CMK (cell line): ENCODE measurements at places on chromosomes 5 and 9.

DNA sequence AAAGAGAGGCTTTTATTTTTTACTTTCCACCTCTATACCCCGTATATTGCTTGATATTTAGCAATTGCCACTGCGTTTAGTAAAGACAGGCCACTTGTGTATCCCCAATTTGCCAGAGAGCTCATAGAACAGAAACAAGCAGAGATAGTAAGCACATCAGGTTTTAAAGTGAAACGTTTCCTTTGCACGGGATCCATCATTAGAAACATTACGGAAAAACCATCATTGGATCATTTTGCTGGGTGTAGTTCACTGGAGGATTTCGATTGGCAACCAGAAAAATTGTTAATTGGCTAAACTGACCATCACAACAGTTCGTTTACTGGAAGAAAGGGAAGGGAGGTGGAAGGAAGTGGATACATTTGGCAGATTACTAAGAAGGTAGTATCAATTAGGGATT, 149.4 kb upstream of the STK32A start:
- no peak for DNase-seq

DNA sequence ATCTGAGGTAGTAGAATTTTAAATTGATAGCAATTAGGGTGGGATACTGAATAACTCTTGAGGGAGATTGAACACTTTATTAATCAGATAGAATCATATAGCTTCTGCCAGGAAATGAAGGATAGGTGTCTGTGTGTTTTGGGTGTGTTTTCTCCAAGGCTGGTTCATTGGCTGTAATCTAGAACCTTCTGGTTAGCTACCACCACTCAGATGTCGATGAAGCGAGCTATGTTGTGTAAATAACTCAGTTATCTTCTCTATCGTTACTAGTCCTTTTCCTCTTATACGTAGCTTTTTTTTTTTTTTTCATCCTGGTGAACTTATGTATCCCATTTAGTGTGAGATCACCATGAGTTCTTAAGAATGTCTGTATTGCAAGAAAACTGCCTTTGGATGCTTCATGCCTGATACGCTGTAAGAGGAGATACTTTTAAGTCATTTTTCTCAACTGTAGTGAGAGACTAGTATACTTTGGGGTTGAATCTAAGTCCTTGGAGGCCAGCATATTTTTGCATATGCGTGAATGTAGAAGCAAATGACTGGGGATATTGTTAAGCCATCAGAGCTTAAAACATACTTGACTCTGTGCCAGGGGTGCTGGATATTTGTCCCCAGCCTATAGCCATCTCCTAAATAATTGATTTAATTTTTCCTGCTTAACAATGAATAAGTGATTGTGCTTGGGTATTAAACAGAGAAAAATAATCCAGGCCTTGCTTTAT, 2.1 kb downstream of the TNFAIP8 start:
- DNase-seq, result no peak

DNA sequence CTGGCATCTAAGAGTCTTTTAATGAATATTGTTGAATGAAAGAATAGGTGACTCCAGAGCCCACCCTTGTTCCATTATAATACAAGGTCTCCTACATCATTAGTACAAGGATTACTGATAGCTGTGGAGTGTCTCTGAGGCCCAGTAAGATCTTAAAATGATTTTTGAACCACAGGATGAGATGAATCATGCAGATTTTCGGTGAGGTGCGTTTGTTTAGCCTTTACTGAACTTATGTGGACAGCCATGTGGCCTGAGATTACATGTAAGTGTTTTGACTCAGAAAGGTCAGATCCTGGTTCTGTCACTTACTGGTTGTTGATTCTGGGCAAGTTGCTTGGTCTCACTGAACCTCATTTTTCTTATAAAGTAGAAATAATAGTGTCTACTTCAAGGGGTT, 21.6 kb downstream of the NFX1 start:
- DNase-seq, result no peak

DNA sequence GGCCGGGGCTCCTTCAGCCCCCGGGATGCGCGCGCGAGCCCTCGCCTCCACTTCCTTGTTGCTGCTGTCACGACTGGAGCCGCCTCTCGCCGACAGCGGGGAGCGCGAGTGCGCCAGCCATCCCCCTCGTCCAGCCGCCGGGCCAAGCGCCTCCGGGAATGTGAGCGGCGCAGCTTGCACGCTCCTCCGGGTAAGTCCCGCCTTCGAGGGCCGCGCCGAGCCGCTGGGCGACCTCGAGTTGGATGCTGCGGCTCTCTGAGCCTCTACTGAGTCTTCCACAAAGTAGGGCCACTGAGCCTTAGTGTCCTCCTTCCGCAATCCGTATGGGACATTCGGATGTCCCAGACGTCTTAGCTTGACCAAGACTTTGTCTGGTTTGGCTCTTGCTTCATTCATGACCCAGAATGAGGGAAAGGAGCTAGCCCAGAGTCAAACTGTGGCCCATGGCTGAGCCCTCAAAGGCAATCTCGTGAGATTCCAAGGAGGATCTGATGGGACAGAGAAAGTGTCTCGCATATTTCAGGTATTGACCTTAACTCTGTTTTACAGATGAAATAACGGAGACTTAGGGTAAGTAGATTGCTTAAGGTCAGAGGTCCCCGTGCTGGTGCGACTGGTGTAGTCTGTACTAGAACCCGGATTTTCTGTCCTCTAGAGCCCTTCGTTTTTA, 586 bp downstream of the HMGXB3 start:
- DNase-seq, result no peak

GRCh38 chr5:16690243-16690852, 73.6 kb upstream of the RETREG1 start:
- peak; percentile 2 for DNase-seq

- no peak for DNase-seq
Observed at GRCh38 chr5:169149317-169149716, 151.6 kb downstream of the SLIT3 start.

DNA sequence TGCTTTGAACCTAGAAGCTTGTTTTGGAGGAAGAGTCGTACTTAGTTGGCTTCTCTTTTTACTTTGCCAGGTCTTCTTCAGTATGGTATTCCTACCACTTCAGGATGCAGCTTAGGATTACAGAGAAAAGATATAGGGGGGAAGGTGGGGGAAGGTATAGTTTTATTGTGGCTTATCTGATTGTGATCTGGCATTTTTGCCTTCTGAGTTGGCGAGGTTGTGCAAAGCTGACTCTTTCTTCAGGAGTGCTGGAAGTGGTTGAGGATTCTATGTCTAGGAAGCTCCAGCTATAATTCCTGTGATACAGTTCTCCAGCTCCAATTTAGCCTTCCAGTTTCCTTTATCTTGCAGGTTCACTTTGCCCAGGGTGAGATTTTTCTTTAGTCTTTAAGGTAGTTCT, 7.0 kb downstream of the CDC42SE2 start:
- DNase-seq, result no peak

DNA sequence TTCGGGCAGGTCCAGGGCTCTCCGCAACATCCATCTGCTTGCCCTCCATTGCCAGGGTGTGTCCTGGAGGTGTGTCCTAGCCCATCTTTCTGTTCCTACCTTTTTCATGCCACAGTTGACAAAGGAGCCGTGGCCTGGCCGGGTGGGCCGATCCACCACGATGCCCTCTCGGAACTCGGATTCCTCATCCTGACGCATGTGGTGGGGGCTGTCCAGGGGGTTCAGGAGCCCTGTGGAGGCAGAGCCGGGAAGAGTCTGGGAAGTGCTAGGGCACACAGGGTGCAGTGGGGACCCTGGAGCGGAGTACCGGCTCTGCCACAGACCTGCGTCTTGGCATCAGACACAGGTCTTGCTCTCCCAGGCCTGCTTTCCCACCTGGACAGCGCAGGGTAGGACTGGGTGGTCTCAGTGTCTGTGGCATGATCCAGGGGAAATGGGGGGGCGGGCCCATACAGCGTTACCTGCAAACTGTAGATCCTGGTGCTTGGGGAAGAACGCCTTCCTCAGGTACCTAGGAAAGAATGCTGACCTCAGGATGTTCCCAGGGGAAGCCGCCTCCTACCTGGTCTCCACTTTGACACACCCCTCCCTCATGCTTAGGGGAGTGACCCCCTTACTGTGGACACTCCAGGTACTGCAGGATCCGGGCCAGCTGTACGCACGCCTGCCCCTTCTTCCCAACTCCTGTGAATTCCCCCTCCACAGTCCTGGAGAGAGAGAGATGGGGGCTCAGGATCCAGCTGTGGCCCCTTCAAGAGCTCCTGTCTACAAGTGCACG, 3.5 kb downstream of the SPOUT1 start:
- no peak for DNase-seq

- DNase-seq, result no peak
Observed at GRCh38 chr5:37182667-37183066, 66.5 kb downstream of the CPLANE1 start.

GRCh38 chr5:54638106-54638505, 120.5 kb downstream of the SNX18 start:
- no peak for DNase-seq

DNA sequence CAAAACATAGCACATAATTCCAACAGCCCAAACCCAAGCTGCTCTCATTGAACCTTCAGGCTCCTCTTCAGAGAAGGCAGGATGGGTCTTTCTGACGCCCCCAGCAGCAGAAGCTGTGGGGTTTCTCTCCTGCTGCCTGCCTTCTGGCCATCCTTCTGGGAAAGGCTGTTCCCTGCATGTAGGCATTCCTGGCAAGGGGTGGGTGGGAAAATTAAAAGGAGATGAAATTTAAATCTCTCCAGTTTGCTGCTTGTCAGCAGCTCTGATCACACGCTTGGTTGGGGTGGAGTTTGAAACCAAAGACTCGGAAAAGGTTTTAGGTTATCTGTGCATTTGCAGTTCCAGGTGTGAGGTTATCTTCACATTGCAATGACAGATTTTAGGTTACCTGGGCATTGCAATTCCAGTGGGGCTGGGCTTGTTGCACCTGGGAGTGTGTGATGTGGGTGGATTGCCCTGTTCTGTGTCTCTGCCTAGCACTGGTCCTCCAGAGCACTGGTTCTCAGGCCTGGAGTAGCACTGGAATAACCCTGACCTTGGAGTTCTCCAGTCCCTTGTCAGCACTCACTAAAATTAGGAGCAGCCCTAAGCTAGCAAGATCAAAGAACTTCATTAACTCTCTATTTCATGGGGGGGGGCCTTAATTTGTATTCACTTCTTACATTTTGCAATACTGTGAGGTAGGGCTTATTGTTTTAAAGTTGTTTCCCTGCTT, 109.7 kb downstream of the PDZD2 start:
- DNase-seq, result no peak

- DNase-seq, result no peak
Observed at GRCh38 chr9:92275541-92275940, 18.0 kb downstream of the IARS1 start.
